Thoracic aorta (tissue), 2 donors: ENCODE measurements at places on chromosomes 5 and 9. TPM values are rescaled to one million over a fixed set of nuclear protein-coding genes. Genes with fewer than 3 reads are reported as not detected.

Gene HAVCR1
- 2.0 TPM for total RNA-seq

Gene PCDHGA3
- 5.3 TPM for total RNA-seq

Gene TRIM36
- 15.3 TPM for total RNA-seq

- DNase-seq: no peak
These were observed 62.2 kb downstream of the INIP start for GRCh38 chr9:112655668-112656067.

DNA sequence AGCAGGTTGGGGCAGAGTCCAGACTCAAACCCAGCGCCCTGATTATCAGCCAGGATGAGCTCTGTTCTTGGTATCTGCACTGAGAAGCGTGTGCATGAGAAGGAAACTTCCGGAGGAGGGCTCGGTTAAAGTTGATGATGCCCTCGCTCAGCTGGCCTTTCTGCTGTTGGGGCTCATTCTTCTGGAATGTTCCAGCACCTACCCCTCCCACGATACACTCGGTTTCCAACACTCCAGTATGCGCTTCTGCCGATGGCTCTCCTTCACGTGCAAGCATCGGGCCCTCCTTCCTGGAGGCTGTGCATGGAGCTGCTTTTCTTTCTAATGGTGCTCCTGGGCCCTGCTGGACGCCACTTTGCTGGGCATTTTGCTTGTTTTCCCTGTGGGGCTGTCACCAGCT, 134.0 kb downstream of the RXRA start:
- no peak for DNase-seq

GRCh38 chr9:27086818-27087680, 22.0 kb upstream of the TEK start:
- DNase-seq: no peak
